Activated gamma-delta T cell treated with anti-CD3 and anti-CD28 coated beads, Interleukin-2, amount 50 U/mL, for 16 hours (primary cell): ENCODE measurements at places on chromosomes 11 and 22.

DNA sequence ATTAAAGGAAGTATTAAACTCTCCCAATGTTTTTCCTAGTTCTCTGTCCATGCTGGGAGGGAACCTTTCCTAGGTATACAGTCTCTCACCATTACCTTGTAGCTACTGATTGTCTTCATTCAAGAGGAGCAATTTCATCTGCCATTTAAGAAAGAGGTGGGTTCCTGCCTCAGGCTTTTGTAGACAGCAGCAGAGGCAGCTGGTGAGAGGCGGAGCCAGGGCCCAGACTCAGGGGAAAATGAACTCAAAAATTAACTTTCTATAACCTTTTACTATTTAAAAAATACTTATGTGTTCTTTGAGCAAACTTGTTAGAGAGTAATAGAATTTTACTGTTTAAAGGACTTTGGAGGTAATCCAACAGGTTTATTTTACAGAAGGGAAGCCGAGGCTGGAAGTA lies 133.0 kb downstream of the SNX19 start:
- no peak for DNase-seq

DNA sequence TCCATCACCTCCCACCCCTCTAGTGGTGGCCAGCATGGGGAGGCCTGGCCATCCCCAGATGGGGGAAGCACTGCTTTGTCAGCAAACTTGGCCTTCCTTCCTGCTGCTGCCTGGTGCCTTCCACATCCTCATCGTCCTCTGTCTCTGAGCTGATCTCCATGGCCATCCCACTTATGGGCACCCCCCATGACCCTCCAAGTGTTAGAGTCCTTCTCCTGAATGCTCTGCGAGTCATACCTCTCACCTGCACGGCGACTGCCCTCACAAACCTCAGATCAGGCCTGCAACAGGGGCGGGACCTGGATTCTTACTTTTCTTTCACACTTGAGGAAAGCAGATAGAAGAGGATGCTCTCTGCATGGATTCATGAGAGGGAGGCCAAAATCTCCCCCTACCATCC lies 24.0 kb downstream of the POU2AF1 start:
- no peak for DNase-seq

DNA sequence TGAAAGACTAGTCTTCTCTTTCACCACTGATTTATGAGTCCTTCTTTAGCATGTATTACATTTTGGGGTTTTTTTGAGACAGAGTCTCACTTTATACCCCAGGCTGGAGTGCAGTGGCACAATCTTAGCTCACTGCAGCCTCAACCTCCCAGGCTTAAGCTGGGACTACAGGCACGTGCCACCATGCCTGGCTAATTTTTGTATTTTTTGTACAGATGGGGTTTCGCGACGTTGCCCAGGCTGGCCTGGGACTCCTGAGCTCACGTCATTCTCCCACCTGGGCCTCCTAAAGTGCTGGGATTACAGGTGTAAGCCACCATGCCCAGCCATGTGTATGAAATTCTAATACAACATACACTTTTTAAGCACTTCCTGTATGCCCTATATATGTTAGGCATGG lies 26.3 kb upstream of the CXCR5 start:
- no peak for DNase-seq

- no peak for DNase-seq
These were observed 81.5 kb upstream of the HORMAD2 start for GRCh38 chr22:29998627-29999384.

GRCh38 chr22:36162127-36163034 lies 1.8 kb upstream of the APOL3 start:
- DNase-seq: peak; percentile 39

DNA sequence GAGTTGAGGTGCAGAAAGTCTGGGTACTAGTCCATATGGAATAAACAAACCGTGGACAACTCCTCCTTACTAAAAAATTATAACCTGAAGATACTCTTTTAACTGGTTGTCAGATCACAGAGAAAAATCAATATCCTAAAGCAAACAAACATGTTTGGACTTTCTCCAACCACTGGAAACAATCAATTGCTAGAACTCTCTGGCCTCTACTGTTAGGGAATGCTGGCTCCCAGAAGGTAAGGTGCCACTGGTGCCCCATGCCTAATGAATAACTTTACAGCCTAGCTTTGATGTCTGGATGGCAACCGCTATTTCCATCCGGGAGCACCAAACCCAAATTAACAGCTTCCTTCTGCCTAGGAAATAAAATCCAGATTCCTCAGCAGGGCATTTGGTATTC lies 74.5 kb downstream of the AMBRA1 start:
- DNase-seq: no peak

DNA sequence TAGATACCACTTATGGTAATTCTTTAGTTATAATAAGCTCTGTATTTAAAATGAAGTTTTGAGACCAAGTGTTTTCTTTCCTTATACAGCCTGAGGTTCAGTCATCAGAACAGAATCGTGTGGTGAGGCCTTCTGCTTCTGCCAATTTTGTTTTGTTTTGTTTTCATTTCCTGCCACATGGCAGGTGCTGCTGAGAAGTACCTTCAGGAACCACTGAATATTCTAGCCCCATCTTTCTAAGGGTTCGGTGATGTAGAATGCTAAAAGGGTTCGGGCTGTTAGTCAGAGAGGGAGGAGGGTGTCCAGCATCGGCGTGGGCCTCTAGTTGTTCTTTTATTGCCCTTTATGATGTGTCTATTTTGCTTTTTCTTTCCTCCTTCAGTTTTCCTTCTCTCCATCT lies 25.8 kb downstream of the TNRC6B start:
- DNase-seq: peak; percentile 11

GRCh38 chr22:41078931-41079330 lies 13.5 kb upstream of the EP300 start:
- no peak for DNase-seq

- DNase-seq: no peak
These were observed 4.3 kb upstream of the OR5B12 start for GRCh38 chr11:58446294-58446693.

DNA sequence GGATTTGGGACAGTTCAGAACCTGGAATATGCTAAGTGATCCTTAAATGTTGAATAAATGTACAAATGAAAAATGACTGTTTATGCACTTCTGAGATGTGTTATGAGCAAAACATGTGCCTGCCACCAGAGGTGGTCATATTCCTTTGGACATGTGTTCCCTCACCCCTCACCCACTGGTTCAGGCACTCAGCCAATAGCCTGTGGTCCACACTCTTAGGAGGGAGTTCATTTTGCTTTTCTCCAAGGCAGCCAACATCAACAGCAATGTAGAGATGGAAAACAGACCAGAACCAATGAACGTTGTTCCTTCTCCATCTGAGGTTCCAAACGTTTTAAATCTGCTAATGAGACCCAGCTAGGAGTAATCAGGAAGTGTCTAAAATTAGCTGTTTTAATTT lies 44.0 kb downstream of the RPUSD4 start:
- no peak for DNase-seq

GRCh38 chr11:12762278-12762677 lies 88.1 kb downstream of the TEAD1 start:
- DNase-seq: no peak

GRCh38 chr22:38766076-38766777 lies 10.4 kb upstream of the SUN2 start:
- DNase-seq: no peak

DNA sequence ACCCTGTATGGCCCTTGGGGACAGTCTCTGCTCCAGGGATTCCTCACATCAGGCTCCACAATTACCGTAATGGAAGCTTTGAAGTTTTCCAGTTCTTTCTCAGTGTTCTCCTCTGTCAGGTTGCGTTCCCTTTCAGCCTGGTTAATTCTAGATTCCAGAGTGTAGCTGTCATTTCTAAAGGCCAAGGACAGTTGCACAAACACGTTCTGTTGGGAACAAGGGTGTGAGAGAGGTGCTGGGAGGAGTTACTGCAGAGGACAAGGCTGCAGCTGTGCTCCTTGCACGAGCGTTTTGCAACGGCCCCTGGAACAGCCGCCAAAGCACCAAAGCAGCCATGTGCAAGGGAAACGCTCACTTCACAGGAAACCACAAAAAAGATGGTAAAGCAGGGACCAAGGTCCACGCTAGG lies 35.9 kb upstream of the LYVE1 start:
- DNase-seq: no peak

DNA sequence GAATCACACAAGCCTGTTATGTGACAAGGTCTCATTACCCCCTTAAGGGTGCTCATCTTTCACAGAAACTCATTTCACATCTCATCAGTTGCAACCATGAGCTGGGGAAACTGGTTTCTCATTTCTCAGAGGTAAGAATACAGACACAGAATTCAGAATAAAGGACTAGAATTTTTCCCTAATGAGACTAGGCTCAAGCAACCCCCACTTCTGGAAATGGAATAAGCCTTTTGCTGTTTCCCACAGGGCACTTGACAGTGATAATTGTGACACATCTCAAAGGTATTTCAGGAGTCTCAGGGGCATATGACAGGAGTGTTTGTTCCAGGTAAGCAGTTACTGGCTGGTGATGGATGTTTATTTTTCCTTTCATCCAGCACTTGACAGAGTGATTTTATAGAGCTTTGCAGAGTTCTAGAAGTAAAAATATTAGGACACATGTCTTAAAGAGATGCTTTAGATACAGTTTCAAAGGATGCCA lies 112.9 kb upstream of the DDI1 start:
- DNase-seq: no peak

DNA sequence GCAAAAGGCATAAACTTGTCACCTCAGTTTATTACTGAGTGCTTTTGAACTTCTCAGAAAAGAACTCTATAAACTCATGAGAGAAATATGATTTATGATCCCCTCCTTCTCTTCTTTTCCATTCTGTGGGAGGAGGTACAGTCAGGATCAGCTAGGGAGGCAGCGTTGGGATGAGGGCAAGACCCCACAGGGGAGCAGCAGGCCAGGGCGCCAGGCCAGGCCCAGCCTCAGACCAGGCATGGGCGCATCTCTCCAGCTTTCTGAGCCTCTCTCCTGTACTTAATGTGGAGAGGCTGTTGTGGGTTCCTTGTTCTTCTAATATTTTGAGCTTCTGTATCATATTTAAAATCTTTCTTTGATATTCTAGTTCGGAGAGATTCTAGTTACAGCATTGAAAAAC lies 71.7 kb downstream of the C22orf31 start:
- DNase-seq: no peak

- no peak for DNase-seq
These were observed 74.7 kb downstream of the KCNQ1 start for GRCh38 chr11:2519517-2519861.

- no peak for DNase-seq
These were observed 209.5 kb downstream of the NTM start for GRCh38 chr11:131579932-131580387.

GRCh38 chr11:108008656-108009496 lies at the start of gene CUL5:
TSS of gene CUL5 (plus strand) at chr11:108008898. CDS start at chr11:108009349, 451 bp downstream.
- DNase-seq: peak; percentile 82

- no peak for DNase-seq
These were observed 256.9 kb upstream of the CTSC start for GRCh38 chr11:88594274-88594950.

- no peak for DNase-seq
These were observed 21.2 kb downstream of the CSF2RB start for GRCh38 chr22:36934418-36935312.

DNA sequence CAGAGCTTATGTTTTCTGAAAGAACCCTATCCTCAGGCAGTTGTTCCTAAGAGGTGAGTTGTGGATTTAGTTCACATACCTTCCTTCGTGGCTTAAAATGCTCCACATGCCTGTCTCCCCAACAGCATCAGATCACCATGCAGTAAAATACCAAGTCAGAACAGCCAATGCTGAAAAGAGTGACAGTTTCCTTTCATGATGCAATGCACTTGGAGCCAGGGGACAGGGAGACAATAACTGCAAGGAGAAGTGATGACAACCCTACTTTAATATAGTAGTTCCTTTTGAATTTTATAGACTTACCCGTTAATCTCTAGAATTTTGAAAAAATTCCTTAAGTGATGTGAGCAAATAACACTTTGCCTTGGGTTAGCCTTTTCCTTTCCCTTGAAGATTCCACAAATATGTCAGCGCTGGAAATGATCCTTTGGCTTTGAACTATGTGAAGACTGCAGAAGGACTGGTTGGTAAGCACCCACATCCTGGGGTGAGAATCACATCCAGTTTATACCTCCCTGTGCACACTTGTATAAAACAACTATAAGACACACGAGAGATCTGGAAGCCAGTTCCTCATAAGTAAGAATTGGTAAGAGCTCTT lies 71.2 kb downstream of the PIWIL4 start:
- DNase-seq: no peak

- DNase-seq: no peak
These were observed 69.9 kb upstream of the WNT11 start for GRCh38 chr11:76276046-76276780.

GRCh38 chr11:134736251-134736947 lies 324.4 kb upstream of the B3GAT1 start:
- no peak for DNase-seq

DNA sequence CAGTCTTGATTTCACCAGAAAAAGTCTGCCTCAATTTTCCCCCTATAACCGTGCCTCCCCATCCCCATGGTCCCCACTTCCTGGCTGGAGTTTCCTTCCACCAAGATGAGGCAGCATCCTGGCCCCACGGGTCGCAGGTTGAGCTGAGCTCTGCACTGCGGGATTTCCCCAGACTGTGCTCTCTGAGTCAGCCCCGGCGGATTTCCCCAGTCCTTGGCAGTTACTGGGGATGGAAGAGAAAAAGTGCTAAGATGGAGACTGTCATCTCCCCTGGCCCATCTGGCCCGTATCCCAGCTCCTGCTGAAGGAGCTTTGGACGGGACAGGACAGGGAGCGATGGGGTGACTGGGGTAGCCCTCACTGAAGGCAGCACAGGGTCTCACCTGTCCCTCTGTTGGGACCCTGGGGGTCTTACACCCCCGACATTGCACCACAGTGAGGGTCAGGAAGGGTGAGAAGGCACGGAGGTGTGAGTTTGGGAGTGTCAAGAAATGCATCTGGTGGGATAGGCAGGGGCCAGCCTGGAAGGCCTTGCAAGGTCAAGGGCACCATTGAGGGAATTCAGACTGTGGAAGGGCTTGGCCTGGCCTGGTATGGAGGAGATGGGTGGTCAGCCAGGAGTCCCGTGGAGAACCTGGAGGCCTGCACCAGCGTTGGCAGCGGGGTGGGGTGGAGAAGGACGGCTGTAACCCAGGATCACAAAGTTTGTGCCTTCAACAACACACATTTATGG lies 36.5 kb downstream of the NADSYN1 start:
- no peak for DNase-seq

DNA sequence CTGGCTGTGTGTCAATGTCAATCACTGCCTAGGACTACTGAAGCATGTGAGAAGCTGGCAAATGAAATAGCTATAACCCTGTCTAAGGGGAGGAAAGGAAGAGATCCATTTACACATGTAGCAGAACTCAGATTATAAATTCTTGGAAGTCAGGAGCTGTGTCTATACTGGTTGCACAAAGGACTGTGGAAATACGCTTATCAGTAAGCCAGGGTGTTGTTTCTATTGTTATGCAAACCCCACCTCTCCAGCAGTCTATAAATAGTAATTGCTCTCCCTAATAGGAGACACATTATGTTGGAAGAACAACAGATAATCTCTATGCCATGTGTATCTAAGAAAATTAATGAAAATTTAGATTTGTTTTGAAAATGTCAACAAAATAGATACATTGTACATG lies 693.4 kb upstream of the CCDC90B start:
- no peak for DNase-seq

- no peak for DNase-seq
These were observed 88.4 kb downstream of the CDKN1C start for GRCh38 chr11:2797121-2797711.

GRCh38 chr11:68503251-68503687 lies 42.7 kb downstream of the PPP6R3 start:
- no peak for DNase-seq

- DNase-seq: no peak
These were observed 137.4 kb downstream of the EHF start for GRCh38 chr11:34758262-34758661.
